ENCODE measurements at places on chromosomes 1 and 21.
A peak's percentile ranks its signal among the peaks of the same experiment; 100 is the strongest.

GRCh38 chr21:33078907-33079582, 9.1 kb downstream of the OLIG1 start:
- no peak for DNase-seq

DNA sequence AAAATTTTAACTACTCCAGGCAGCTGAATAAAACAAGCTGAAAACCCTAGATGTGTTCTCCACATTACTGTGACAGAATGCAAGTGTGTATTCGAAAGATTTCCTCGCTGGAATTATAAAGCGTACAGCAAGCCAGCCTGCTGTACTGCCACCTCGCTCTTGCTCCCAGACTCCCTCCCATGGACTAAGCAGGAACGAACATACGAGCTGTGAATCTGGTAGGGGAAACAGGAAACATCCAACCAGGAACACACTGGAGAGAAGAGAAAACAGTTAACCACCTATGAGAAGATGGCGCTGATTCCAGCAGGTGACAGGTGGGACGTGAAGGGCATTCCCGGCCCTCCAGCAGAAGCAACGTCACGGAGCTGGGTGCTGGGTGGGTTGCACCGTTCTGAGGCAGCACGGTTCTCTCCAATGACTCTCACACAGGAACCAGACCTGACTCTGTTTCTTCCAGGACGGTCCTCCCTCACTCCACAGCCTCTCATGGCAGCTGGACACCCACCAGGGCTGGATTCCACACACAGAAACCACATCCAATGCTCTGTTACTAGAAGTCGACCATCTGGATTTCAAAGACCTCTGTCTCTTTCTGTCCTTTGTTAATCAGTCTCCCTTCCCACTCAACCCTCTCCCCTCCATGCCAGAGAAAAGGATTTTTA, 219.2 kb downstream of the RERE start:
- peak; percentile 36 for DNase-seq

DNA sequence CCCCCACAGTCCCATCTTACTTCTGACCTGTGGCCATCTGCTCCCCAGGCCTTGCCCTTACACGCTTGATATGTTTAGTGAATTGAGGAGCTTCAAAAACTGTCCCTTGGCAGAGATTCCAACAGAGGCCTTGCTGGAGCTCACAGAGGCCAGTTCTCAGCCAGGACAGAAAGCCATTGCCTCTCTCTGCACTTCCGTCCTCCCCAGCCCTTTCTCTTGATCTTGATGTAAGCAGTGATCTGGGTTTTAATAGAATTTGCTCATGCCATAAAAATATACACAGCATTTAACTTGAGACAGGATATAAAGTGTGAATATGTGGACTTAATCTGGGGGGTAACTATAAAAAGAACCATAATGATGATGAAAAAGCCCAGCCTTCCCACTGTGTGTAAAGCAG, 453.5 kb downstream of the KIF26B start:
- no peak for DNase-seq

DNA sequence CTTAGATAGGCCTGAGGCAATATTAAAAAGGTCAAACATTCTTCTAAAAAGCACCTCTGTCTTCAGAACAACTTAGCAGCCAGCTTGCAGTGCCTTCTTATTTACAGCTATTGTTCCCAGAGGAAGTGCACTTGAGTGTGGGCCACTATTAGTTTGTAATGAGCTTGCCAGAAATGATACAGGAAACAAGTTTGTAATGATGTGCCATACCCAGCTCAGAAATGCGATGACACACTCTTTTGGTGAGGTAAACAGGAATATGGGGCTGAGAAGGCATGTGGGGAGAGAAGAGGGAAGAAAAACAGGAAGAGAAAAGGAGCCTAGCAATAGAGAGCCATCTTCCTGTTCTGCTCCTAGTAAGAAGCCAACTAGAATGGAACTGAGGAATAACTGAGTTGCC, 295.4 kb downstream of the AGBL4 start:
- no peak for DNase-seq

DNA sequence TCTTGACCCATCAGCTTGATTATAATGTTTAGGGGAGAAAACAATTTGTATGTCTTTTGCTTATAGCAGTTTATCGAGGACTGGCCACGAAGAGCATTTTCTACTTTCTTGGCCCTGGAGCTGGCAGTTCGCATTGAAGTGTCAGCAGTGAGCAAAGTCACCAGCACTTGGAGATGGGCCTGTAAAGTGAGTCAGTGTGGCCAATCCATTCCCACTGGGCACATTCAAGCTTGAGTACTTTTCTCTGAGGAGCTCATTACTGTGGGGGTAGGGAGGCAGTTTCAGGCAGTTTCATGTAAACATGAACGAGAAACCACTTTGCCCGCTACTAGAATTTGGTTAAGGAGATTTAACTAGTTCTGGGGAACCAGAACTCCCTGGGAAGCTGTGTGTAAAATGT, 164.8 kb downstream of the PRDM2 start:
- DNase-seq: no peak

- no peak for DNase-seq
Measured at GRCh38 chr1:232322162-232322734, 307.7 kb downstream of the SIPA1L2 start.

- no peak for DNase-seq
Measured at GRCh38 chr21:16742131-16742641, 770.7 kb upstream of the CXADR start.

- DNase-seq: no peak
Measured at GRCh38 chr1:153816283-153816889, 41.2 kb downstream of the SLC27A3 start.

DNA sequence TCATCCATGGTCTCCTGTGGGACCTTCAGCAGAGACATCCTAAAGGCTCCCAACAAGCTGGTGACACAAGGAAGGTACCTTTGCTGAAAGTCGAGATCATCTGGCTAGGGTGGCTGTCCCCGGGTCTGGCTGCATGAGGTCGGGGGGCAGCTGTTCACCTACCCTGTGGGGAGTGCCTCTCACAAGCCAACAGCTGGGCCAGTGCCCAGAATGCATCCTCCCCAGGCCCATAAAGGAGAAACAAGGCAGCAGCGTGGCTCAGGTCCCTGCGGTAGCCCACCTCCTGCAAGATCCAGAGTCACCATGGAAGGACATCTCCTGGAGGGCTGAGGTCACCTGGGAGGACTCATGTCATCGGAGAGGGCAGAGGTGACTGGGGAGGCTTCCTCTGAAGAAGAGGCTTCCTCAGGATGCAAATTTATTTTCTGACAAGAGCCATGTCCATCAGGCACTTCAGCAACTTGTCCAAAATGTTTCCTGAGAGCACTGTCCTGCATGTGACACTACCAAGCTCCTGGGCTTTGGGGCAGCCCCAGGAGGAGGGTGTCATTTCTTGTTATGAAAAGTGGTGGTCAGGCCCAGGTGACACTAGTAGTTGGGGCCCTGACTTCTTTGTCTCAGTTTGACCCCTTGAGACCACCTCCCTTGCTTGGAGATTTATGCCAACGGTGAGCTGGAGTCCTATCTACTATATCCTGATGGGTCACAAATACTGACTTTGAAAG, 6.7 kb upstream of the SMYD3 start:
- no peak for DNase-seq

DNA sequence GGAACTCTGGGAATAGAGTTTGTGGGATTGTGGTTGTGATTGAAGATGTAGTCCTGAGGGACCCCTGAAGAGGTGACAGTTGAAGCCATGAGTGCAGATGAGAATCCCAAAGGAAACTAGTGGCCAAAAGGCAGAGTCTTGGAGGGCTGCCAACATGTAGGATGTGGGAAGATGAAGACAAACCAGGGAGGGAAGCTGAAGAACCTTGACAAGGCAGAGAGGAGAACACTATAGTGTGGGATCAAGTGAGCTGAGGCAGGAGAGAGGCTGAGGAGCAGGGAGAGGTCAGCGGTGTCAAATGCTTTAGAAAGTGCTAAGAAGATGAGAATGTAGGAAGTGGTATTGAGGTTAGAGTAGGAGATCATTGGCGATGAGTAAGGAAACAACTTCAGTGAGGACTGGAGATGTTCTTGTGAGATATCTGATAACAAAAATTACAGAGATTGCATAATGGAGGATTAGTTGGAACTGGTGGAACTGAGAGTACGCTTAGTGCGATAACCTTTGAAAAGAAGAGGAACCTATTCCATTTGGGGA, 88.5 kb upstream of the VCAM1 start:
- no peak for DNase-seq

DNA sequence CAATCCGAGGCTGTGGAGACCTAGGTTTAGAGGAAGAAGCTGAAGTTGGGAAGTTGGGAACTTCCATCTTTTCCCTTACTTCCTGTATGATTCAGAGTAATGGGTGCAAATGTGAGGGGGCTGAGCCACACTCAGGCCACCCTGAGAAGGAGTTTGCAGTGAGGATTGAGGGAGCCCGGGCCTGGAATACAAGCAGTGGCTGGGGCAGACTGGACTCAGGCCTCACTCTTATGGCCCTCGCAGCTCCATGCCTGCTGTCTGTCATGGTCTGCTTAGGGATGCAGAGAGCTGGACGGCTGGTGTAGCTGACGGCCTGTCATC, 73.7 kb upstream of the RAB4A start:
- DNase-seq: no peak

GRCh38 chr1:226738995-226739695, at the start of gene ITPKB:
Gene ITPKB, minus strand, starts transcription at chr1:226739282. Its CDS starts 1,824 bp downstream, at chr1:226737458.
- no peak for DNase-seq

DNA sequence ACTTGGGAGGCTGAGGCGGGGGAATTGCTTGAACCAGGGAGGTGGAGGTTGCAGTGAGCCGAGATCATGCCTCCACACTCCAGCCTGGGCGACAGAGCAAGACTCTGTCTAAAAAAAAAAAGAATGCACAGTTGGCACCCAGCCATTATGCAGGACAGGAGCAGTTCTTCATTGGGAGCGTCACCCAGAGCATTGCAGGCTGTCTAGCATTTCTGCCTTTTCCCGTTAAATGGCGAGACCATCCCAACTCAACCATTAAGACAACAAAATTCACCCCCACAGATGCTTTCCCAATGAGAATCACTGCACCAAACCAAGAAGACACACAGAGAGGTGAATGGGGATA, 105.8 kb downstream of the EDEM3 start:
- no peak for DNase-seq

GRCh38 chr1:228373681-228374571, 32.7 kb downstream of the TRIM11 start:
- no peak for DNase-seq

GRCh38 chr1:36606641-36607262, 124.0 kb upstream of the CSF3R start:
- DNase-seq: no peak

DNA sequence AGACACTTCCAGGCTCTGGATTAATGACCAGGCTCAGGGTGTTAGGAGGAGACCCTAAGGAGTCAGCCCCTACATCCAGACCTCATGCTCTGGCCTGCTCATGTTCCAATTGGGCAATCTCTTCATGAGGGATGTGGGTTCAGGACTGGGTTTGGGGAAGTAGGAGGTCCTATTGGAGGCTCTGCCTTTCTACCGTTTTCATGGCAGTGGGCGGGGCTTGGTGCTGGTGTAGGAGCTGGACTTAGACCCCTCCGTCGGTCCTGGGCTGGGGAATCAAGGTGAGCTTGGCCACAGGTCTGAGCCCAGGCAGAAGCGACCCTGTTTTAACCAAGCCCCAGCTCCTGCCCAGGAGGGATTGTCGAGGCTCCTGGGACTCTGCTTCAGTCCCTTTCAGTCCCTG, 123.4 kb downstream of the PRDM16 start:
- DNase-seq: peak; percentile 94

DNA sequence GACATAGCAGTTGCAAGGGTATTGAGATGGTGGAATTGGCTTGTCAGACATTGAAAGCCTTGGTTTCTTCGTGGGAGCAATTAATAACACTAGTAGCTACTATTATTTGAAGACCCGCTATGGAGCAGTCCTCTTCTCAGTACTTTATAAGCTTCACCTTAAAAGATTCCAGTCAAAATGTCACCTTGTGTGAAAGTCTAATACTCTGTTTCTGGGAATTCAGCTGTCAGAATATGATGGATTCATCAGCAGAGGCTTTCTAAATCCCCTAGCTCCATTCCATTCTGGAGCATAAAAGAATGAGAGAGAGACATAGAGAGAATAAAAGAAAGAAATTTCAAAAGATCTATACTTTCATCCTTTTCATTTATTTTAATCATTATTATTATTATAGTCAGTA, 375.9 kb upstream of the ADGRL2 start:
- no peak for DNase-seq

DNA sequence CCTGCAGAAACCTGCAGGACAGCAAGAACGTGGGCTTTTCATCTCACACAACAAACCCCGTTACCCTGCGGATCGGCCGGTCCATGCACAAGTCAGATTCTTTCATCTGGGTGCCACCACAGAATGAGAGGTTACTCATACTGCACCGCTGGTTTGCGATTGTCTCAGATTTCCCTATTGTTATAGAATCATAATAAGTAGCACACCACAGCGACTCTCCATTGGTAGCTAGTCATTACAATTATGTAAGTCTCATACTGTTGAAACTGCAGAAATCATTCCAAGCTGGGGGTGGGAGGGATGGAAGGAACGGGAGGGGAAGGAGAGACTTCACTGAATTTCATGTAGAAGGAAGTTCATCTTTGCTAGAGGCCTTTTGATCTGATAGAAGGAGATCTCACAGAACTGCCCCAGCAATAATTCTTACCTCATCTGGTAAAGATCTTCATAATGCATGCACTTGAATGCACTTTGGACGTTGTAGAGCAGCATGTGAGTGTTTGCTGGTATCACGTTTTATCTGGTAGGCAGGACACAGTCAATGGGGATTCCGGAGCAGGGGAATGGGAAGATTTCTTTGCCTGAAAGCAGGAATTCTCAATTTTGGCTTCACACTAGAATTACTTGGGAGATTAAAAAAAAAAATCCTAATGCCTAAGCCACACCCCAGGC, 221.1 kb downstream of the KIF26B start:
- DNase-seq: no peak

DNA sequence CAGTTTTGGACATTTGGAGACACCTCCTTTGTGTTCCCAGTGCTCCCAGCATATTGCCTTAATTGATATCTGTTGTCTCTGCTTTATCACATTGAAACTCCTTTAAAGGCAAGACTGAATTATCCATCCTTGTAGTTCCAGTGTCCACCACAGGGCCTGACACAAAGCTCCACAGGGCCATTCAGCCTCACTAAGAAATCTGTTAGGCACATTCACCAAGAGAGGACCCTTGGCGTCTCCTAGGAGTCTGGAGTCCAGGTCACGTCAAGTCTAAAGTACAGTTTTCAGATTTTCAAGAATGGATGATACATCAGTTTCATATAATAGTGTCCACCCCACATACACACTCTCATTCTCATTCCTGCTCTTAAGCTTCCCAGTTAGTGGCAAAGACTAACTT, 4.8 kb downstream of the ACP6 start:
- DNase-seq: peak; percentile 22

DNA sequence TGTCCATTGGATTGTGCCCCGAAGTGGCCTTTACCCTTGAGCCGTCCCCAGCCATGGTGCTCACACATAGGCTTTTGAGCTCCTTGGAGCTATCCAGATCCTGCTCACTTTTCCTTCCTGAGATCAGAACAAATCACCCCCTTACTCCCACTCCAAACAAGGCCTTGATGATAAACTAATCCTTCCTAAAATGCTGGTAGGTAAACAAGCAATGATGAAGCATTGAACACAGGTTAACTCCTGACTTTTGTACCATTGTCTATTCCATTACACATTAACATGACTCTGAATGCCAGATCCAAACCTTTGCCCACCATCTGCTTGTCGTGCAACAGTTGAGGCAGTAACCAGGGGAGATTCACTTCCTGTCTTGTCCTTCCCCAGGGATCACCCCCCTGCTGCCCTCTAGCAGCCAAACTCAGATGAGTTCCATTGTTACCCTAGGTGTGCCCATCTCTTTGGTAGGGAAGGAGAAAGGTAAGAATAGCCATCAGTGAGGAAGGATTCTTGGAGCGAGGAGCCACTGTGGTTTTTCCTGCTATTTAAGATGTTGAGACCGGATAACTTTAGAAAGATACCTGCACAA, 79.5 kb upstream of the DNAJC6 start:
- no peak for DNase-seq

- DNase-seq: no peak
Measured at GRCh38 chr21:43280949-43281633, 112.3 kb downstream of the CRYAA start.

All from HuH-7 (cell line).